ENCODE measurements at places on chromosomes 4 and X.

GRCh38 chr4:107774681-107775080, 50.1 kb upstream of the SGMS2 start:
- DNase-seq = no peak

DNA sequence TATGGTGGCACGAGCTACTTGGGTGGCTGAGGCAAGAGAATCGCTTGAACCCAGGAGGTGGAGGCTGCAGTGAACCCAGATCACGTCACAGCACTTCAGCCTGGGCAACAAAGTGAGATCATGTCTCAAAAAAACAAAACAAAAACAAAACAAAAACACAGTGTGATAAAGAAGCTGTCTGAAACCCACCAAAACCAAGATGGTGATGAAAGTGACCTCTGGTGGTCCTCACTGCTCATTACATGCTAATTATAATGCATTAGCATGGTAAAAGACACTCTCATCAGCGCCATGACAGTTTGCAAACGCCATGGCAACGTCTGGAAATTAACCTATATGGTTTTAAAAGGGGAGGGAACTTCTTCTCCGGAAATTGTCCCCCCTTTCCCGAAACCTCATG, 29.4 kb upstream of the OPHN1 start:
- peak; percentile 60 for DNase-seq

- no peak for DNase-seq
Measured at GRCh38 chrX:43703211-43703791, 47.2 kb downstream of the MAOA start.

DNA sequence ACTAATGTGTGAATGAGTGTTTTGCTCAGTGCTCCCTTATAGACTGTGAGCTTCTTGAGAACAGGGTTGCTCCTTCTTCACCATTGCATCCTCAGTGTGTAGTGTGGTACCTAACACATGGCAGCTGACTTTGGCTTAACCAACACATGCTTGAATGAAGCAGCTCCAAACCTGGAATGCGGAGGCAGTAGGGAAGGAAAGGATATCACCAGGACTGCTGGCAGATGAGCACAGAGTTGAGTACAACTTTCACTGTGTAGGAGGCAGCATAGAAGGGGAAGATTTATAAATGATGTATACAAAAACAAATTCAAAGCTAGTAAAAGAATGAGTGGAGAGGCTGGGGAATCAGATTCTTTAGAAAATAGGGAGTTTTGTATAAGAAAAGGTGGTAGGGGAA, 174.3 kb downstream of the SLIT2 start:
- no peak for DNase-seq

- no peak for DNase-seq
Measured at GRCh38 chr4:18536428-18536827, 514.9 kb upstream of the LCORL start.

GRCh38 chr4:24774452-24774851, 20.9 kb upstream of the SOD3 start:
- DNase-seq = no peak

DNA sequence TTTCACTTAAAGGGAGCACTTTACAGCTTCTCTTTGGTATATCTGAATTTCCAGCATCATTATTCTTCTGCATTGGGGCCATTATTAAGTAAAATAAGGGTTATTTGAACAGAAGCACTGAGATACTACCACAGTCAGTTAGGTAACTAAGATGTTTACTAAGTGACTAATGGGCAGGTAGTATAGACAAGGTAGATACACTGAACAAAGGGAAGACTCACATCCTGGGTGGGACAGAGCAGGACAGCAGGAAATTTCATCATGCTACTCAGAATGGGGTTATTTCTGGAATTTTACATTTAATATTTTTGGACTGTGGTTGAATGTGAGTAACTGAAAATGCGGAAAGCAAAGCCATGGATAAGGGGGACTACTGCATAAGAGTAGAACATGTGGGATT, 316.0 kb downstream of the CCSER1 start:
- no peak for DNase-seq

GRCh38 chrX:106684207-106684606, 42.3 kb upstream of the RNF128 start:
- no peak for DNase-seq

DNA sequence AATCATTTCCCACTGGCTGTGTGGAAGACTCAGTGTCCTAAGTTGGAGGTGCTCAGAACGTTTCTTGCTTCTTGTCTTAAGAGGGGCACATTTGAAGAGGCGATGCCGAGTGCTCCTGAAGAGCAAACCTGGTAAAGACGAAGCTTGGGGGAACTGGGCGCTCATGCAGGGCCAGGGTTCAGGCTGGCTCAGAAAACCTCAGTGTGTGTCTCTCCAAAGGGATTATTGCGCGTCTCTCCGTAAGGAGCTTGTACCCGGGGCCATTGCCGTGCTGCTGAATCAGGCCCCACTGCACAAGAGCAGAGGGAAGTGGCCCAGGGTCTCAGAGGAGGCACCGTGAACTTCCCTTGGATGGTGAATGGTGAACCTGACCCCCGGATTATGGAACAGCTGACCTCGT, 44.4 kb downstream of the PSAPL1 start:
- DNase-seq = no peak

GRCh38 chr4:114519368-114519767, 79.2 kb upstream of the UGT8 start:
- no peak for DNase-seq

- peak; percentile 47 for DNase-seq
Measured at GRCh38 chr4:94488670-94489069, 36.9 kb downstream of the PDLIM5 start.

DNA sequence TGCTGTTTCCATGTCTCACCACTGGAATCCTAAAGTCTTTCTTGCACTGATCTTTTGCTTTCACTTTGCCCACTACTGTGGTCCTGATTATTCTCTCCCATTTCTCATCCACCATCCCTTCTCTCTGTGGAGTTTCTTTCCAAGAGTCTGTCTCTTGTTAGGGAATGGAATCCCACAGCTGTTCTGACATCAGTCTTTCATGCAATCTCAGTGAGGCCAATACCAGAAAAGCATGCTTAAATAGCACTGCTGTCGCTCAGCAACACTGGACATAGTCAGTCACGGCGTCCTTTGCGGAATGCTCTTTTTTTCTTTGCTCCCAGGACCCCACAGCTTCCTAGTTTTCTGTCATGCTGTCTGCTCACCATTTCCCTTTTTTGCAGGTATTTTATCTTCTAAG, 20.1 kb downstream of the SLITRK4 start:
- no peak for DNase-seq

- DNase-seq = peak; percentile 63
Measured at GRCh38 chr4:26330186-26330787, 9.5 kb downstream of the RBPJ start.

DNA sequence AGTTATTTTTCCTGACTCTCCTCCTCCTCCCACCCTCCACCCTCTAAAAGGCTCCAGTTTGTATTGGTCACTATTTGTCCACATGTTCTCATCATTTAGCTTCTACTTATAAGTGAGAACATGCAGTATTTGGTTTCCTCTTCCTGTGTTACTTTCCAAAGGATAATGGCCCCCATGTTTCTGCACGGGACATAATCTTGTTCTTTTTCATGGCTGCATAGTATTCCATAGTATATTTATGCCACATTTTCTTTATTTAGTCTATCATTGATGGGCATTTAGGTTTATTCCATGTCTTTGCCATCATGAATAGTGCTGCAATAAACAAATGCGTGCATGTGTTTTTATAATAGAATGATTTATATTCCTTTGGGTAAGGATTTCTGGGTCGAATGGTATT, 167.3 kb upstream of the GRID2 start:
- DNase-seq = no peak

- no peak for DNase-seq
Measured at GRCh38 chr4:170040031-170040680, 14.0 kb upstream of the MFAP3L start.

DNA sequence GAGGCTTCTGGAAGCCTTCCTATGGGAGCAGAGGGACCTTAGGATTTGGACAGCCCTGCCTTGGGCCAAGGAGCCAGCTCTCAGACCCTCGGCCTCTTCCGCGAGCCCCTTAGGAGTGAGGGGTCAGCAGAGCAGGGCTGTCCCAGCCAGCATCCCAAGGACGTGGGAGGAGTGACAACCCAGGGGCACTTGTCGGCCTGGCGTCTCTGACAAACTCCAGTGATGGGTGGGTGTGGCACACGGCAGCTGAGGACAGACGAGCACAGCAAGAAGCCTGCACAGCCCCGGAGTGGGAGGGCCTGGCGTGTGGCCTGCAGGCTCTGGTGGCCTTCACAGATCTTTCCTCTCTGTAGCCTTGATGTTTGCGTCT, 11.6 kb upstream of the TNIP2 start:
- DNase-seq = no peak
